ENCODE measurements at places on chromosomes 13 and 19.

- no peak for DNase-seq
Measured at GRCh38 chr13:94658926-94659597, 53.3 kb downstream of the SOX21 start.

DNA sequence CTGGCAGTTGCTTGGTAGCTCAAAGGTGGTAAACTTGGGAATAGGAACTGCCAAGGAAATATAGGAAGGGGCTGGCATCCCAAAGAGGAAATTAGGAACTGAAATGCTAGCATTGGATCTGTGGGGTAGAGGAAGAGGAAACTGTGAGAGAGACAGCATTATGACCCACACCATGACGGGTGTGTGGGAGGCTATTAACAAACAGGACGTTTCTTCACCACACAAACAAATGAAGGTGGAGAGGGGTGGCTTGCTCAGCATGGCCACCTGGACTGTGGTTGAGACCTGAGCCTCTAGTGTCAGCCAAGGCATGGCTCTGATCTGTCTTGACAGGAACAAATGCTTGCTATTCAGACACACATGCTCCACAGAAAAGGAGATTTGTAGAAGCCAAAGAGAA lies 178.2 kb downstream of the B3GLCT start:
- no peak for DNase-seq

DNA sequence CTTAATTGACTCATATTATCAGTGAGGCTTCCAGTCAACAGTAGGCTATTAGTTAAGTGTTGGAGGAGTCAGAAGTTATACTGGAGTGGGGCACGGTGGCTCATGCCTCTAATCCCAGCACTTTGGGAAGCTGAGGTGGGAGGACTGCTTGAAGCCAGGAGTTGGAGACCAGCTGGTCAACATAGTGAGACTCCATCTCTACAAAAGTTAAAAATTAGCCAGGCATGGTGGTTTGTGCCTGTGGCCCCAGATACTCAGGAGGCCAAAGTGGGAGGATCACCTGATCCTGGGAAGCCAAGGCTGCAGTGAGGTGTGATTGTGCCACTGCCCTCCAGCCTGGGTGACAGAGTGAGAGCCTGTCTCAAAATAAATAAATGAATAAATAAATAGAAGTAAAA lies 53.2 kb downstream of the COMP start:
- no peak for DNase-seq

- peak; percentile 55 for DNase-seq
Measured at GRCh38 chr19:47110521-47111005, 3.0 kb downstream of the ZC3H4 start.

DNA sequence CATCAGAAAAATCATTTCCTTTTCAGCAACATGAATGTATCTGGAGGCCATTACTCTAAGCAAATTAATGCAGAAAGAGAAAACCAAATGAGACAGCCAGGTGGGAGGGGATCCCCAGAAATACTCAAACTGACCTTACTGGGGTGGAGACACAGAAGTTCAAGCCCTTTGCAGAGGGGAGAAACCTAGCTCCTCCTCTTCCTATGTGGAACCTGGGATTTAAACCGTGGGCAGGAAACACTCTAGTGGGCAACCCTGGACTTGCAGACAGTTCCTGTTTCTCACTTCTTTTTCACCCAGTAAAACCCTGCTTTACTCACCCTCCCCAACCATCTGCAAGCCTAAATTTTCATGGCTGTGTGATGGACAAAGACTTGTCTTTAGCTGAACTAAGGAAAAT lies 61.3 kb downstream of the SLITRK6 start:
- DNase-seq, result no peak

DNA sequence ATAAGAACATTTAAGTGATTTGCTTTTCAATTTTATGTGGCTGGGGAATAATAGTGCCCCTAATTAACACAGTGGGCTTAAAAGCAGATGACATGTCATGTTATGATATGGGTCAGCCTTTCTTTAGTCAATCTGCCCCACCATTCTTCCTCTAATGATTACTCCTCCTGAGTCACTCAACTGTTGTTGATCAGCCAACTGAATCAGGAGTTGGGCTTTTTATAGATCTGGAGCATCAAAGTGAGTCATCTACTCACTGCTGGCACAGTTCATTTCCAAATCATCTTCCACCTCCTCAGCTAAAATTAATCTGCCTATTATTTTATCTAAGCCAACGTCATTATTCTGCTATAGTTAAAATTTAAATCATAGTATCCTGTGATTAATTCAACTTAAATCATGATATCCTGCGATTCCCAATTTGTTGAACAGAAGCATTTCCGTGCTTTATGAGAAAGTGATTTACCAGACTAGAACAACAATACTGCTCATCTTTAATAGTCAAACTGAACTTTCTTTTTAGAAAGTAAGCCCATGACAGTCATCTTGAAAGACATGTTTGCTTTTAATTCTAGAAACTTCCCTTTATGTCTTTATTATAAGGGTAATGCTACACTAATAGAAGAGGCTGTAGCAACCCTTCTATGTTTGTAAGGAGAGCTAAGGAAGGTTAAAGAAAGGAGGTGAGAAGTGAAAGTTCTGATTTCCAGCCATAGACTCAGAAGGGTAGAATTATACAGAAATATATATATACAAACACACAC lies 551.4 kb downstream of the TBC1D4 start:
- no peak for DNase-seq

GRCh38 chr19:13670846-13671245 lies 93.5 kb upstream of the MRI1 start:
- no peak for DNase-seq
